ENCODE measurements at places on chromosomes 4 and X.

DNA sequence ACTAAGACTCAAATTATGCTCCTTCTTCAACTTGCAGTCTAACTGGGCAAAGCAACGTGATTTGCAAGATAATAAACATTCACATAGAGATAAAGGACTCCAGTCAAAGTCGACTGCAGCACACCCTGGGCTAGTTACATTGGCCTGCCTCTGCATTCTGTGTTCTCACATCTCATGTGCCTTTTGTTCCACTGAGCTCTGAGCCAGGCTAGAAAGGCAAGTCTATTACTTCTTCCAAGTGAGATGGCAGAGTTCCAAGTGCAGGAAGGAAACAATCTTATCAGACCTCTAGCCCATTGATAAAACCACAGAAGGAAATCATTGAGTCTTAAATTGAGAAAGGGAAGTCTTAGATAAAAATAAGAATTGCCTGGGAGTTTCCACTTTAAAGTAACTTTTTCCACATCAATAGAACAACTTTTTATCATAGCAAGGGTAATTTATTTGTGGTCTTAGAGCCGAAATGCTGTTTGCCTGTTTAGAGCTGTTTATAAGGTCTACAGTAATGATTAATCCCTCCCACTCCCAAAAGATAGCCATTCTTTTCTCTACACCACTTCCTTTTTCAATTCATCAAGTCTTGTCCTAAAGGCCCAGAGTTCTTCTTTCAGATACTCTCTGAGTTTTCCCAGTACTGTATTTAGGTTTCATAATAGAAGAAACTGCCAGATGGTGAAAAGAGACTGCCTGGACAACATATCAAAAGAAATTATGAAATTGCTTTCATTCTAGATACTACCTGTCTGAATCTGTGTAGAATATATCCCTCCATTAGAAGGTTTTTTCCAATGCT is 200.2 kb downstream of the GUCY2F start:
- no peak overlapping the region for H3K27ac ChIP-seq
- no peak for DNase-seq
- no peaks in the 10 kb centered on the region for H3K36me3 ChIP-seq
- H3K27me3 ChIP-seq: peaks cover 8% of the 10 kb centered on the region

- H3K4me1 ChIP-seq: peaks cover 25% of the 10 kb centered on the region
- no peak overlapping the region for H3K4me3 ChIP-seq
- no peak overlapping the region for H3K27ac ChIP-seq
- H3K36me3 ChIP-seq: no peaks in the 10 kb centered on the region
- DNase-seq: no peak
Measured at GRCh38 chr4:5052726-5053425, 1.6 kb downstream of the STK32B start.

DNA sequence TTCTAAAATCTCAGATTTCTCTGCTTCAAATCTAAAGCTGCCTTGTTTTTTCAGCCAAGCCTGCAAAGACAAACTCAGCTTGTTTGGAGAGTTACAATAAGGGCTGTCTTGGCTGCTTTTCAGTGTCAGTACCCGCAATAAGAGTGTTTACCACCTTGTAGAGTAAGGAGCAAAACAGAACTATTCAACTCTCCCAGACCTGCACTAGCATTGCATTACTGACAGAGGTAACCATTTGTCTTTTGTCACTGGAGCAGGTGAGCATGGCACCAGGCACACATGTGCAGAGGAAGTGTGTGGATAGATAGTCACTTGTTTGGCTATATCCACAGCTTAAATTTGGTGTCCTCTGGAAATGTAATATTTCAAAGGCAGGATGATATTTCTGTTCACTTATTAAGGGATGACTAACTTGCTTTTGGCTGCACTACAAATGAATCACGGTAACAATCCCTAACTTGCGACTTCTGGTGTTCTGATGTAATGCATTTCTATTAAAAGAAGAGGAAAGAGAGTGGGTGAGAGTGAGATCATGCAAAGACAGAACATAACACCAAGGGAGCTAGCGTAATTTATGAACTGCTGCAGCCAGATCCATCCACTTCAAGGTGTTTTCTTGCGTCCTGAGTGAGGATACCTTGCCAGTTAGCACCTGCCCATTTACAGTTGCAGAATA is 38.6 kb downstream of the PTCHD1 start:
- H3K27me3 ChIP-seq: no peaks in the 10 kb centered on the region
- H3K4me1 ChIP-seq: no peaks in the 10 kb centered on the region
- H3K27ac ChIP-seq: no peak overlapping the region
- H3K4me3 ChIP-seq: no peak overlapping the region

DNA sequence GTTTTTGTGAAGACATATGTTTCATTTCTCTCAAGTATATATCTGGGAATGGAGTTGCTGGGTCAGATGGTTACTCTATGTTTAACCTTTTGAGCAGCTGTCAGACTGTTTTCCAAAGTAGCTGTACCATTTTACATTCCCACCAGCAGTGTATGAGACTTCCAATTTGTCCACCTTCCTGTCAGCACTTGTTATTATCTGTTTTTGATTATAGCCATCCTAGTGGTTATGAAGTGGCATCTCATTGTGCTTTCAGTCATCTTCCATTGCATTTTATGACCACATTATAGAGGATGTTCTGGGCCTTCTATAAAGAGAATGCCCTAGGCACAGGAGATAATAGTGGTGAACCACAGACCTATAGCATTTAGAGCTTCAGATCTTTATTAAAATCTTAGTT is 39.2 kb downstream of the CLCN4 start:
- H3K4me1 ChIP-seq: peaks cover 30% of the 10 kb centered on the region
- H3K27ac ChIP-seq: no peak overlapping the region
- no peak overlapping the region for H3K4me3 ChIP-seq
- H3K36me3 ChIP-seq: no peaks in the 10 kb centered on the region

DNA sequence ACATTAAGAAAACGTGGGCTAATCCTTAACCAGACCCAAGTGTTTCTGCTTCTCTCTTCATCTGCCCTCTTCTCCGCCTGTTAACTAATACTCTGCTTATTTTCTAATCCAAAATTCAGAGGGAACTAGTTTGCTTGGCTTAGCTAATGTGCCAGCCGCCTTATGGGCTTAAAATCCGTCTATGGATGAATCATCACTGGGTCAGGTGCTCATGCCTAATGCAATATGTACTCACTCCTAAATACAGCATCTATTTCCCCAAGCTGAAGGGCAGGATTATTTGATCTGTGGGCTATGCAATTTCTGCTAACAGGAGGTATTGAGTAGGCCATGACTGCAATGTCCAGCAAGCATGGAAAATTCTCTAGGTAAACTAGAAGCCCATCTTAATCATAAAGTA is 12.4 kb downstream of the DYNLT3 start:
- peaks cover 2% of the 10 kb centered on the region for H3K4me1 ChIP-seq
- no peak overlapping the region for H3K27ac ChIP-seq
- no peaks in the 10 kb centered on the region for H3K27me3 ChIP-seq
- no peak for DNase-seq
- no peaks in the 10 kb centered on the region for H3K36me3 ChIP-seq

DNA sequence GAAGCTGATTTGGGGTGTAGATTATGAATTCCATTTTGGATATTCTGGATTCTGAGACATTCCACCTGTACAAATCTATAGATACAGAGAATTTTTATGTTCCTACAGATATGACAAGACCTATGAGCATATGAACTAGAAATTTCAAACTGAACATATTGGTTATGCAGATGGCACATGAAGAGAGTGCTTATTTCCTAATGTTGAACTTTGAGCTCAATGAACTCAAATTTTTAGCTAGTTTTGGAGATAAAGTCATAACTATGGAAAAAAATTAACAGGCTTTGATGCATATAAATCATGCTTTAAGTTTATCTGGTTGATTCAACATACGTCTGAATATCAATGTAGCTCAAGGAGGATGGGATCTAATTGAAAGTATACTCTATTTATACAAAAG is 8.9 kb downstream of the CHIC2 start:
- H3K4me3 ChIP-seq: no peak overlapping the region
- H3K4me1 ChIP-seq: peaks cover 4% of the 10 kb centered on the region
- H3K27ac ChIP-seq: no peak overlapping the region

DNA sequence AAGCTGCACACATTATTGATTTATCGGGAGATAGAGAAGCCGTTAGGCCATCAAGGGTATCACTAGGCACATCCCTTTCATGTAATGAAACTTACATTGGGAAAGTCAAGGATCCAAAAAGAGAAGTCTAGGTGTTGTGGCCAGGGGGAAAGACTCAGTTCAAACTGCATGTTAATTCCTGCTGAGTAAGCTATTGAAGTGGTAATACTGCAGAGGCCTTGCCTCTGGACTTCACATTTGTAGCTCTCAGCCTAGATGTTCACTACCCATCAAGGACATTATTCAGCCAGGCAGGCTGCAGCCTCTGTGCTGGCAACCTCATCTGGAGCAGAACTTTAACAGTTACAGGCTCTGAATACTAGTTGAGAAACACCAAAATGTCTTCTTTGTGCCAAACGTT is 2094.5 kb upstream of the AGA start:
- H3K27me3 ChIP-seq: no peaks in the 10 kb centered on the region
- no peaks in the 10 kb centered on the region for H3K36me3 ChIP-seq
- no peak for DNase-seq
- no peak overlapping the region for H3K27ac ChIP-seq
- no peak overlapping the region for H3K4me3 ChIP-seq

DNA sequence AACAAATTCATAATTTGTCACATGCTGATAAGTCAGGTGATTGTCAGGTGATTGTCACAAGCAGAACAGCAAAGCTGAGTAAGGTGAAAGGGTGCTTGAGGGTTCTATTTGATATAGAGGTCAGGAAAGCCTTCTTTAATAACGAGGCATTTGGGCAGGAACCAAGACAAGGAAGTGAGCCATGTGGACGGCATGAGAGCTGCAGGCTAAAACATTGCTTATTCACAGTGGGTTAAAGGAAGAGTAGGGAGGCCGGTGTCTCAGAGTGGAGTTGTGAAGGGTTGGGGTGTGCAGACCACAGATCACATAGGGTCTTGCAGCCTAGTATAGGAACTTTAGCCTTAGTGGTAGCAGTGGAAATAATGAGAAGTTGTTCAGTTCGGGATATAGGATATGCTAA is 31.3 kb upstream of the CYP2U1 start:
- no peaks in the 10 kb centered on the region for H3K4me1 ChIP-seq
- peak overlapping the region; percentile 33 for H3K27ac ChIP-seq
- no peak for DNase-seq
- H3K36me3 ChIP-seq: peaks cover 45% of the 10 kb centered on the region
- H3K4me3 ChIP-seq: no peak overlapping the region
- H3K27me3 ChIP-seq: no peaks in the 10 kb centered on the region

GRCh38 chr4:165986956-165987698 is 114.1 kb downstream of the TLL1 start:
- no peak overlapping the region for H3K27ac ChIP-seq
- H3K4me3 ChIP-seq: no peak overlapping the region
- no peaks in the 10 kb centered on the region for H3K27me3 ChIP-seq
- H3K4me1 ChIP-seq: no peaks in the 10 kb centered on the region
- no peaks in the 10 kb centered on the region for H3K36me3 ChIP-seq

- no peak for DNase-seq
- no peaks in the 10 kb centered on the region for H3K36me3 ChIP-seq
- no peaks in the 10 kb centered on the region for H3K4me1 ChIP-seq
Measured at GRCh38 chr4:148787285-148787684, 345.1 kb upstream of the NR3C2 start.

DNA sequence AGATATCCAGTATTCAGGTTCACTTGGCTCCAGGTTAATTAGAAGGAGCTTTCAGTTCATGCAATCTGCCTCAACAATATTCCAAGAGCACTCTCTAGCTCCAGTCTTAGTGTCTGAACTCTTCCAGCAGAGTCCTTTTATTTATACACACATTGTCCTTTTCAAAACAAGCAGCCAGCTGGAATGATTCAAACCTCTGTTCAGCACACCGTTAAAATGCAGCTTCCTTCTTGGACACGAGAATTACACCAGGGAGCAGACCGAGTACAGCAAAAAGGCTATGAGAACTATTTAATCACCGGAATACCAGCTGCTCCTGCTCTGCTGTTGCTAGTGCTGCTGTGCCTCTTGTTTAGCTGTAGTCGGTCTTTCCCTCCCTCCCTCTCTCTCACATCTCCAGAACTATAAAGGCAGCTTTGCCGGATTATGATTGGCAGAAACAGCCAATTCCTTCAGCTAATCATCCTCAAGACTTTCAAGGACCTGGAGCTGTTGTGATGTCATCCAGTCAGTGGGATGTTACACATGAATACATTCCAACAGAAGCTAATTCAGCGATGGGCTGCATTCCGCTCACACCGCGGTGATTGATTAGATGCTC is at the start of gene NDST4:
NDST4 (minus strand) TSS at position 115 of the 601 bp plus-strand sequence. CDS start 36,584 bp downstream, outside the sequence.
- no peak within 1 kb of the TSS for H3K27ac ChIP-seq
- H3K27me3 ChIP-seq: no peaks in the 10 kb centered on the region
- DNase-seq: no peak
- no peaks in the 10 kb centered on the region for H3K4me1 ChIP-seq
- no peak within 1 kb of the TSS for H3K4me3 ChIP-seq

DNA sequence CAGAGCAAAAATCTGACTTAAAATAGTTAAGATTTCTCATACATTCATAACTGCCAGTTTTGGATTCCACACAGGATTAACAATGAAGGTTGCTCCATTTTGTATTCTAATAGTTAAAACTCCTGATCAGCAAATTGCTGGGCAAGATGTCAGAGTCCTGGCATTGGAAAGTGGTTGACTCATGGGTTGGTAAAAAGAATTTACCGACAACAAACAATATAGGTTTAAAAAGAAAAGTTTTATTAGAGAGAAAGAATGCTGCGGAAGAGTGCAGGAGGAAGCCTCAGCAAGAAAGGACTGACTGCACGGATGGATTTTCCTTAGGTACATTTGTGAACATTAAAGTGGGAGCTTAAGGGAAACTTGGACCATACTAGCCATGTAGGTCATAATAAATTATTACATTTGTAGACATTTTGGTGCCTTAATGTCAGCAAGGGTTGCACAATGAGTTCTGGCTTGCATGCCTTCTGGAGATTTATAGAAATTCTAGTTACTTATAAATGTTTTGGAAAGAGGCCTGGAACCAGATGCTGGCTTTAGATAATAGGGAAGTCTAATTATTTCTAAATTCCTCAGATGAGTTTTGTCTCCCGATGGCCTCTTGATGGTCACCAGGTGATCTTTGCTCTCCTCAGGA is 25.4 kb upstream of the IL2 start:
- H3K36me3 ChIP-seq: no peaks in the 10 kb centered on the region
- DNase-seq: no peak
- H3K27me3 ChIP-seq: no peaks in the 10 kb centered on the region
- no peak overlapping the region for H3K27ac ChIP-seq
- no peak overlapping the region for H3K4me3 ChIP-seq

- no peak overlapping the region for H3K4me3 ChIP-seq
- H3K4me1 ChIP-seq: no peaks in the 10 kb centered on the region
- no peaks in the 10 kb centered on the region for H3K27me3 ChIP-seq
- H3K27ac ChIP-seq: no peak overlapping the region
- no peaks in the 10 kb centered on the region for H3K36me3 ChIP-seq
Measured at GRCh38 chr4:126838941-126839679, 793.6 kb upstream of the INTU start.

- H3K27ac ChIP-seq: no peak overlapping the region
- no peak for DNase-seq
- H3K4me1 ChIP-seq: no peaks in the 10 kb centered on the region
Measured at GRCh38 chrX:20746690-20747089, 480.0 kb upstream of the RPS6KA3 start.

DNA sequence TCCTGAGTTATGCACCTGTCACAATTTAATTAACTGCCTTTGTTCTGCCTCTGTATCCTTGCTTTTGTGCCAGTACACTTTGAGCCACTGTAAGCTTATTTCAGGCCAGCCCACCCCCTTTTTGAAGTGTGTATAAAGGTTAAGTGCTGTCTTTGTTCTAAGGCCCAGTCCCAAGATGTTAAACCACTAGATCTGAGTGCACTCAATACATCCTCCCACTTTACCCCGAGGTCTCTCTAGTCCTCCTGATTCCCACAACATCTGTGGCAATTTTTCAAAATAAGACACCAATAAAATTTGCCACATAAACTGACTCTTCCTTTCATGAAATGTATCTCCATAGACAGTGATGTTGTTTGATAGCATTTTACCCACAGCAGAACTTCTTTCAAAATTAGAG is 124.1 kb upstream of the SPIN4 start:
- no peak overlapping the region for H3K4me3 ChIP-seq
- H3K4me1 ChIP-seq: no peaks in the 10 kb centered on the region
- no peaks in the 10 kb centered on the region for H3K27me3 ChIP-seq
- H3K36me3 ChIP-seq: no peaks in the 10 kb centered on the region
- DNase-seq: no peak
